ENCODE measurements at places on chromosomes 5 and 9.

GRCh38 chr5:123455640-123456039 lies 32.4 kb upstream of the CEP120 start:
- no peak for DNase-seq

- DNase-seq, result no peak
Measured at GRCh38 chr5:61941637-61942036, 364.4 kb upstream of the KIF2A start.

DNA sequence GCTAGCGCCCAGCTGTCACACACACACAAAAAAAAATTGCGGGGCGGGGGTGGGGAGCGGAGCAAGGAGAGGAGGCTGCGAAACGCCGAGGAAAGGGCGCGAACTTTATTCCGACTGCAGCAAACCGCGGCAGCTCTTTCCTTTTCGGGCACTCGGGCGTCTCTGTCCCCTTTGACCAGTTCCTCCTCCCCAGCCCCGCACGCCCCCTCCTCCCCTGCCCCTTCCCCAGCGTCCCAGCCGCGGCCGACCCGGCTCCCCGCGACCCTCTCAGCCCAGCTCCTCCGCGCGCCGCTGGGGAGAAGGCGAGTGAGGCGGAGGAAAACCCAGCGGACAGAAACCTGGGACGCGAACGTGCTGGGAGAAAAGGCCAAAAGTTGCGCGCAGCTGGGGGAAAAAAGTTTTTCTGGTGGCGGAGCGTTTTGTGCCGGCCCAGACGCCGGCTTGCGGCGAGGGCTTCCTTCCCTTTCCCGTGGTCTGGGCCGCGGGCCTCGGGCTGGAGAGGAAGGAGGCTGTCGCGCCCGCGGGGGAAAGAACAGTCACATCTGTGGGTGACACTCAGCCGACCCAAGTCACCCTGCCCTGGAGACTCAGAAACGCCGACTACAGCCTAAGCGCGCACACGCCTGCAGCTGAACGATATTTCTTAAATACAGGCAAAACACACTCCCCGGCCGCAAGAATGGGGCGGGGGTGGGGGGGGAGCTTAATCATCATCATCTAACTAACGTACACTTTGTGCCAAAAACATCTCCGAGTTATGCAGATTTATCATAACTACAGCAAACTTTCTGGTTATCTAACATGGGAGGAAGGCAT lies 1.1 kb upstream of the BNC2 start:
- peak; percentile 0 for DNase-seq

DNA sequence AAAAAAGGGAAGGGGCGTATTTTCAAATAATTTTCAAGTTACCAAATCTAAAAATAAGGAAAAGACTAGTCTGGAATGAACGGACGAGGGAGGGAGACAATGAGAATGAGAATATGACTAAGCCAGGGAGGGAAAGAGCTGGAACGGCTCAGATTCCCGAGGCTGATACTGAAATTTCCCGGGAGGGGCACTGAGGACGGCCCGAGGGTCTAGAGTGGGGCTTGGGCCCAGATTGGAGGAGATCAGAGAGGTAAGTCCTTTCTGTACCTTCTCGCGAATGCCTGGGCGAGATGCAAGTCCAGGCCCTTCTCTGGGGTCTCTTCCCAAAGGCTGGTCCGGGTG lies 3.4 kb upstream of the CCIN start:
- DNase-seq, result no peak

GRCh38 chr9:78397045-78397444 lies 100.1 kb downstream of the PSAT1 start:
- DNase-seq, result no peak

- DNase-seq, result no peak
Measured at GRCh38 chr9:37617832-37618231, 25.4 kb upstream of the TOMM5 start.

- no peak for DNase-seq
Measured at GRCh38 chr9:136270173-136270705, 24.6 kb upstream of the QSOX2 start.

- DNase-seq, result no peak
Measured at GRCh38 chr9:109027176-109027575, 13.9 kb upstream of the CTNNAL1 start.

DNA sequence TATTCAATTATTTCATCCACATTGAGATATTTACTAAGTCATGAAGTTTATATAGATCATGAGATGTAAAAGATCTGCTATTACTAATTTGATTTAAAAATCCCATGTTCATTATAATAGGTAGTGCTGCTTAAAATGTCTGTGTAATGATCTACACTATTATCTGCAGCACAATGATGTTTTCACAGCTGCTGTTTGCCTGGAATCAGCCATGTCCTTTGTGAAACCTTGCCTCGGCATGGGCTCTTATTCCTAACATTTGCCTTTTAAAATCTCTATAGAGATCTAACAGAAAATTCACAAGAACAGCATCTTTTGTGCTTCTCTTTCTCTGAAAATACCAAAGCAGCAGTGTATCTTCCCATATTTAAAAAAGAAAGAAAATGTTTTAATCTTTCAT lies 444.6 kb downstream of the PTPRD start:
- DNase-seq, result no peak

DNA sequence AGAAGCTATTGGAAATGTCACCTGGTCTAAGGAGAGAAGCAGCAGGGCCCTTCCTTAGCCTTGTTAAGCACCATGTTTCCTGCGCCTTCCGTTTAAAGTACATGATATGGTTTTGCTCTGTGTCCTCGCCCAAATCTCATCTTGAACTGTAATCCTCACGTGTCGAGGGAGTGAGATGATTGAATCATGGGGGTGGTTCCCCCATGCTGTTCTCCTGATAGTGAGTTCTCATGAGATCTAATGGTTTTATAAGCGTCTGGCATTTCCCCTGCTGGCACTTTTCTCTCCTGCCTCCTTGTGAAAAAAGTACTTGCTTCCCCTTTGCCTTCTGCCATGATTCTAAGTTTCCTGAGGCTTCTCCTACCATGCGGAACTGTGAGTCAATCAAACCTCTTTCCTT lies 49.7 kb downstream of the PRDM6 start:
- DNase-seq, result no peak

DNA sequence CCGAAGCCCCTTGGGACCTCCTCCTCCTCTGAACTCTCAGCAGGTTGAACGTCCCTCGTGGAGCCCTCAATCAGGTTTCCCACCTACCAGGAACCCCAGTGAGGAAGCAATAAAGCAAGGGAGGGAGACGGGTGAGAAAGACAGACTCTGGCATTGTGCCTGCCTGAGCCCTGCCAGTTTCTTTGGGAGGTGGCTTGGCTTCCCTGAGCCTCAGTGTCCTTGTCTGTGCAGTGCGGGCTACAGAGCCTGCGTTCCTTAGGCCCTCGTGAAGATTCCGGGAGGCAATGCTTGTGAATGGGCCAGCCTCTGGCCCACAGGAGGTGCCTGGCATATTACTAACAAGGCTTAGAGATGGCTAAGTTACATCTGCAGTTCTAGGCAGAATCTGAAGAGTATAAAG lies 11.9 kb downstream of the GTF3C5 start:
- no peak for DNase-seq

DNA sequence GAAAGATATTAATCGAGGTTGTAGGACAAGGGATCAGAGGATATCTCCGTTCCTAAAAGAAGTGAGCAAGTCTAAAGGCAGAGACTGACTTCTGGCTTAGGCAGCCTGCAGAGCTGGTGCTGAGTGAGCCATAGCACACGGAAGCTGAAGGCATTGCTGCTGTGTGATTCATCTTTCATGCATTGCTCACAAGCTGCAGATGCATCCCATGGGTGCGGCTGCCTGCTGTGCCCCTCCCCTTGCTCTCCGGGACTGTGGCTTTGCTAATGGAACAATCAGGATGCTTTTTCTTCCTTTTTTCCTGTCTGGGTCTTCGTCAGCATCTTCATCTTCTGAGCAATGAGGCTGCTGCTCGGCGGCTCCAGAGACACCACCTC lies 341.4 kb downstream of the DIRAS2 start:
- DNase-seq, result no peak

DNA sequence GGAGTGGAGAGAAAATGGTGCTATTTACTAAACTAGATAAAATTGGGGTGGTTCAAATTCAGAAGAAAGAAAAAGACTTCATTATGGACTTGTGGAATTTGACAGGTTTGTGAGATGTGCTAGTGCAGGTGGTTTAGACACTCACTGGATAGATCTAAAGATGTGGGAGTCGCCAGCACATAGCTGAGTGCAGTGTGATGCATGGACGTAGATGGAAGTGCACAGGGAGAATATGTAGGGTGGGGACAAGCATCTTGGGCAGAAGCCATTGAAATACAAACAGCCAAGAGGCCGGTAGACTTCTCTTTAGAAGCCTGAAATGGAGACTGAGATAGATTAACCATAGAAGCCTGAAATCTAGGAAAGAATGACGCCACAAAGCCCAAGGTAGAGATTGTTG lies 10.7 kb downstream of the HAPLN1 start:
- DNase-seq, result no peak

DNA sequence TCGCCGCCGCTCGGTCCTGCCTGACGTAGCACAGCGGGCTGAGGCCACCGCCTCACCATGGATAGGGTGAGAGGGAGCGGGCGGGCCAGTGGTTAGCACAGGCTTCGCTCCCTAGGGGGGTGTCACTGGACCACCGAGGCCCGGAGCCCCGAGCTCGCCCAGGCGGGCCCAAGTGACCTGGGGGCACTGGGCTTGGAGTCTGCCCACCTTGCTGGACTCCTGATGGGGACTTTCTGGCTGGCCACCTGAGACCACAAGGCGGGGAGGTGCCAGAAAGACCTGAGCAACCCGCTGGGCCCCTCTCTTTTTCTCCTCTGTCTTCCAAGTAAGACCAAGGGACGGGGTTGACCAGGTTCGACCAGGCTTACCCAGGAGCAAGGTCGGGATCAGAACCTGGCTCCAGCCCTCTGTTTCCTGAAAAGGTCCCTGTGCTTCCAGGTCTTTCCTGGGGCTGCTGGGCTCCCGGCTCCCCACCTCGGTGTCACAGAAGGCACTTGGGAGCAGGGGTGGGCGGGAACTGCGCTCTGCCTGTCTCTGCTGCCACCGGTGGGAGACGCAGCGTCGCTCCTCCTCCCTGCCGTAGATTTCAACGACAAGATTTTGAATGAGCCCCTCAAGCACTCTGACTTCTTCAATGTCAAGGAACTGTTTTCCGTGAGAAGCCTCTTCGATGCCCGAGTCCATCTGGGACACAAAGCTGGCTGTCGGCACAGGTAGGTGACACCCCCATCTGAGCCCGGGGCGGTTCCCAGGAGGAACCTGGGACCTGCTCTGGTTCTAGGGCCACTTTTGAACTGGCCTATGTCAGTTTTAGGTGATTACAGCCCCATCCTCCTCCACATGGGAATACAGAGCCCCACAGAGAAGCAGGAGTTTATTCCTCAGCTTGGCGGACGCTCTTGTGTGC lies 1.0 kb downstream of the MRPS2 start:
- DNase-seq, result no peak

GRCh38 chr5:132819468-132819867 lies 6.4 kb downstream of the SOWAHA start:
- no peak for DNase-seq

DNA sequence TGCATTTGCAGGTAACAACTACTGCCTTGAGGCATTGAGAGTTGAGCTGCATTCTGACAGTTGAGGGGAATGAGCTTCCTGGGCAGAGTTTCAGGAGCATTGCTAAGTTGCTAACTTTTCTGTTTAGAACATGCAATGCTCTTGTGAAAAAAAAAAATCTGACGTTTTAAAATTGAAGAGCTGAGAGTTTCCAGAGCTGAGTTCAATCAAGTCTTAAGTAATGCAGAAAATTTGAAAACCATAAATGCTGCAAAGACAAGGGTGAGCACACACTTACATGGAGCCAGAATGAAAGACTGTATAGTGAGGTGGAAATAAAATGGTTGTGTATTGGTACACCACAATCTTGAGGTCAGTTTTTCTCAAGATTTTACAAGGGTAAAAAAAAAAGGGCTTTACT lies 166.0 kb downstream of the GABRB2 start:
- DNase-seq, result no peak

GRCh38 chr5:181053488-181054121 lies 13.5 kb downstream of the BTNL9 start:
- peak; percentile 16 for DNase-seq

DNA sequence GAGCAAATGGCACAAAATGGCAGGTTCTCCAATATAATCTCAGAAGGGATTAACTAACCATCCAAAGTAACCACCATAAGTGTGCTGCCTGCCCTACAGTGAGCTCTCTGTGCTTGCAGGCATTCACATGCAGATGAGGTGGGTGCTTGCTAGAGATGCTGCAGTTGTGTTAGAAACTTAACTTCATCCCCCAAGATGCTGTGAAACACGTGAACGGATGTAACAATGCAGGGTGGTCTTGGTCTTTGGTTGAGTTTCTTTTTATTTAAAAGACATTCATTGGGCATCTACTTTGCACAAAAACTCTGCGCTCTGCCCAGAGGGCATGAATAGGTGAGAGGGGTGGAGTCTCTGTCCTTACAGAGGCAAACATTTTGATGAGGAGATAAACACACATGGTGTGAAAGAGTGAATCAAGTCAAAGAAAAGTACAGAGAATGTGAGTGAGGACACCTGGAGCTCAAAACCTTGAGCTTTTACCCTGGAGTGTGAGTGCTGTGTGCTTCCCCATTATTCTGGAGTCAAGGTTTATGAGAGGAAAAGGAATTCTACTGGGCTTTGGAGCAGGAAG lies 143.9 kb upstream of the DAP start:
- no peak for DNase-seq

DNA sequence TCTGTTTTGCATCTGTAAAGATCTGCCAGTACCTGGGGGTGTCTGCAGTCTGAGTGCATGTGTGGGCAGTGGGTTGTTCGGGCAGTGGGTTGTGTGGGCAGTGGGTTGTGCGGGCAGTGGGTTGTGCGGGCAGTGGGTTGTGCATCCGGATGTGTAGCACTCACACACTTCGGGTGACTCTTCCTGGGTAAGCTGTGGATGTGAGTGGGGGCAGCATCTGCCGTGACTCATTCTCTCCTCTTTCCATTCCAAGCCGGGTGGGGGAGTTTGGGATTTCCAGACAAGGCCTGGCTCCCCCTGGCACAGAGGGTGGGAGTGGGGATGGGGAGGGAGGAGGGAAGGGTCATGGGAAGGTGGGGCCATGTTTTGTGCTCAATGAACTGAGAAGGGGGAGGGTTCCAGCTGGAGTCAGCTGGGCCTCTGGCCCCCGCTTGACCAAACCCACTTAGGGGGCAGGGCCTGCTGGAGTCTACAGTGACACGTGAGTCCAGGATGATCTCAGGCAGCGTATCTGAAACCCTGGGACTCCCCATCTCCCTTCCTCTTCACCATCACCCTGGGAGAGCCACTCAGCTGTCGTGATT lies 8.3 kb downstream of the CRB2 start:
- DNase-seq, result no peak

DNA sequence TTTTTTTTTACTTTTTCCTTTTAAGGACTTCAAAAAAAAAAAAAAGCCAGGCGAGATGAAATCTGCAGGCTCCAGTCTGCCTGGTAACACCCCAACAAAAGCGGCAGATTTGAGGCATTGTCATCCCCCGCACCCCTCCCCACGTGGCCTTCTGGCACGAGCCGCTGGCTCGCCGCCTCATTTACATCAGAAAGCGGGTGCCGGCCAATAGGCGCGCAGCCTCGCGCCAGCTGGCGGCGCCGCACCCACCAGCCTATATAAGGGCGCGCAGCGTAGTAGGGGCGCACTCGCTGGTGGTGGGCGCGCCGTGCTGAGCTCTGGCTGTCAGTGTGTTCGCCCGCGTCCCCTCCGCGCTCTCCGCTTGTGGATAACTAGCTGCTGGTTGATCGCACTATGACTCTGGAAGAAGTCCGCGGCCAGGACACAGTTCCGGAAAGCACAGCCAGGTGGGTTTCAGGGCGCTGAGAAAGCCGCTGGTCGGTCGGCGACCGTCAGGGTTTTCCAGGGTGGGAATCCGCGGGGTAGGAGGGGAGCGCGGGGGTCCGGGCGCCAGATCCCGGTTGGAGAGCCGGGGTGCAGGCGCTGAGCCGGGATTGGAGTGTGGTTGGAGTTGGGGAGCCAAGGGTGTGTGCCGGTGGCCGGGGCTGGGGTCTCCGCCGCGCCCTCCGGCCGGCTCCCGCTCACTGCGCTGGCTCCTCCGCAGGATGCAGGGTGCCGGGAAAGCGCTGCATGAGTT lies at the start of gene GADD45G:
TSS of gene GADD45G (plus strand) at position 284 of the 736 bp plus-strand sequence. CDS start at position 394, 110 bp downstream.
- DNase-seq, result peak; percentile 92
